Activated naive CD8-positive, alpha-beta T cell treated with anti-CD3 and anti-CD28 coated beads, Interleukin-2, amount 50 U/mL, for 16 hours (primary cell): ENCODE measurements at places on chromosomes 7 and 10.

DNA sequence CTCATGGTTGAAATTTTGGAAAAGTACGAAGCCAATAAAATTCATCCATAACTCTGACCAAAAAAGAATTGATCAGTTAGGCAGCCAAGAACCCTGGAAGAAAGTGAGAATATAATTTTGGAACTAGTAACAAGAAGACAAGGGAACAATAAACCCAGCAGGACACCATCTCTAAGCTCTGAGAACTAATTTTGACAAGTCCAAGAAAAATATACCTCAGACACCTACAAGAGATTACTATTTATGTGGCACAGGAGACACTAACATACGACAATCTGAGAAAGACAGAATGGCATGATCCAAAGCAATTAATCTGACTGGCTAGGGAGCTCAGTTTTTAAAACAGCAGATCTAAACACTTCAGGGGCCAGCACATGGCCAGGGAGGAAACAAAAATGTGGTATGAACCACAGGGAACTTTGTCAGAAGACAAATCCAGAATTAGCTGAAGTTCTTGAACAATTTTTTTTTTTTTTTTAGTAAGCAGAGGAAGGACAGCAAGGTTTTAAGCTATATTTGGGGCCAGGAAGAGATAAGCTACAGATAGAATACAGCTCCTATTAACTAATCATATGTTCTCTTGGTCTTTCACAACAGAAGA lies 38.9 kb downstream of the PARD3 start:
- DNase-seq: no peak

GRCh38 chr10:96387601-96388000 lies 28.8 kb upstream of the OPALIN start:
- DNase-seq: no peak

DNA sequence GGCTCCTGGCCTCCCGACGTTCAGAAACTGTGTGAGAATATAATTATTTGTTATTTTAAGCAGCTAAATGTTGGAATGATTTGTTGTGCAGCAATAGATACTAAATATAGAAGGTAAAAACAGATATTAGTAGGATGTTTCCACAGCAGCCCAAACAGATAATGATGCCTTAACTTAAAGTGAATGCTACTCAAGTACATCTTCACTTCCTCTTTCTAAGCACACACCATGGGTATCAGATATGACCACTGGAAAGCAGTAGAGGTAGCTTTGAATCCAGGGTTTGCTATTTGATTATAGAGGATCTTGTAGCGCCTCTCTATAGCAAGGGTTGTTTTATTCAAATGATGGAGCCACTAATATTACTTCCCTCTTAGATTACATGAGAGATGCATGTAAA lies 38.2 kb upstream of the BET1 start:
- no peak for DNase-seq

DNA sequence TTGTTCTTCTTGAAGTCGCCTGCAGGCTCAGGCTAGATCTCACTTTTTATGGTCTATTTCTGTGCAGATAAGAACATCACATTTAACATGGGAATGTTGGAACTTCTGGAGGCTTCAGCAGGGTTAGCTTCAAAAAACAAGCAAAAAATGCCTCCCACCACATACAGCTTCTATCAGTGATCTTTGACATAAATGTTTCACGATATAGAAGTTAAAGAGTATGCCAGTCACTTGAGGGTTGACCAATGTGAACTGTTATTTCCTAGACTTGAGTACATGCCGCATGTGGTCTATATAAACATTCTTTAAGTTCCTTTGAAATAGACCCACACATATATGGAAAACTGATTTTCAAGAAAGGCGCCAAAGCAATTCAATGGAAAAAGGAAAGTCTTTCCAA lies 219.2 kb upstream of the KLF14 start:
- no peak for DNase-seq

GRCh38 chr7:94190599-94191061 lies 186.5 kb upstream of the BET1 start:
- DNase-seq: no peak

DNA sequence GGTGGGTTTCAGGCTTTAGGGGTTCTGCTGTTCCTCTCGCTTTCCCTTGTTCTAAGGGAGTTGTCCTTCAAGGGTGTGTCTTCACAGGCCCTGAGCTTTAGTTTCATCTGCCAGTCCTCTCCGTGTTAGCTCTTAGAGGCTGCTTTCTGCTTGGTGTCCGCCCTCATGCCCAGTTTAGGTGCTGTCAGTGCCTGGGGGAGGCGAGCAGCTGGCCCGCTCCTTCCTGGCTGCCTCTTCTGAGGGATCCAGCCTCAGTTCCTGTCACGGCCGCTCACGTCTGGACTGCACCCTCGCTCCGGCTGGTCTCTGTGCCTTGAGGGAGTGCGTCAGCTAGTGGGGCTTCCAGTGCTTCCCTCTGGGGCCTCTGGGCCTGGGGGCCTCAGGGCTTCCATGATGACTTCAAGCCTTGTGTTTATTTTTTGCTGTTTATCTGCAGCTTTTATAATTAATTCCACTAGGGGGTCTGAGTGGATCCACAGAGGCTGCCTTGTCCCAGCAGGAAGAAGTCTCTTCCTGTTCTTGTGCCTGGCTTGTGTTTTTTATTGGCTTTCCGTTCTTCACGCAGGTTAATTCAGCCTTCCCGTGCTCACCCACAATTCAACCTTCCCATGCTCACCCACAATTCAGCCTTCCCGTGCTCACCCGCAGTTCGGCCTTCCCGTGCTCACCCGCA lies 33.0 kb downstream of the WDR37 start:
- DNase-seq: no peak

DNA sequence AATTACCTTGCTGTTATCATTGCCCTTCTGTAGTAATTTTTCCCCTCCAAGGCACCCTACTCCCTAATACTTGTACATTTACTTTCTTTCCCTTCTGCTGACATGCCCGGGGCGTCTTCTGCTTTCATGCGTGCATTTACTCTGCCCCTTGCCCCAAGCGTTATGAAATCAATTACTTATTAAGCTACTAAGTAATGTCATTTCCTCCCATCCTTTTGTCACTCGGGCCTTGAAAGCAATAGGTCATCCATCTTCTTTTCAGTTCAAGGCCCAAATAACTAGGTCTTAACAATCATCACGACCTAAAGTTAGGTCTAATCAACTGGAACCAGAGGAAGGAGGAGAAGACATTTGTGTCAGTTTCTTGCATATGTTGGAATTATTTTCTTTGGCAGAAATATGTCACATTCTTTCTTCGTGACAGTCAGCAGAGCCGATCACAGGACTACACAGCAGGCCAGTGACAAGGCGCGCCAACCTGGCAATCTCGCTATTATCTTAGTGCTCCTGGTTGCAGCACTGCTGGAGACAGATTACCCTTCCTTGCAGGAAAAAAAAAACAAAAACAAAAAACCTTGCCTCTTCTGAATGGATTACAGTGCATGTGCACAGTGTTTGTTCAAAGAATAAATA lies 179.2 kb downstream of the RELN start:
- DNase-seq: no peak

- DNase-seq: no peak
Measured at GRCh38 chr10:3683560-3683959, 101.4 kb downstream of the KLF6 start.

DNA sequence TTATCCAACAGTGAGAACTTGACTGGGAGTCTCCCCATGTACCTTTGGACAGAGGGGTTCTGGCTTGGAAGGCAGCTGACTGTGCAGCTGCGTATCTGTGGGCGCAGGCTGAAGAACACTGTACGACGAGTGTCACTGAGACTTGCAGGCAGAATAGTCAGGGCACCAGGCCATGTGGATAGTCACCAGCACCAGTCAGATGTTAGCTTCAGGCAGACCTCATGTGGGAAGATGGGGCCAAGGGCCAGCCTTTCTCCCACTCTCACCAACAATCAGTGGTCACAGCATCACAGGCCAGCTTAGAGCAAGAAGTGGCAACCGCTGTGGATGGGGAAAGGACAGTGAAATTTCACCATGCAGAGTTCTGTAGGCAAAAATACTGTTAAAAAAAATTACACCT lies 43.4 kb upstream of the GJD4 start:
- DNase-seq: no peak

DNA sequence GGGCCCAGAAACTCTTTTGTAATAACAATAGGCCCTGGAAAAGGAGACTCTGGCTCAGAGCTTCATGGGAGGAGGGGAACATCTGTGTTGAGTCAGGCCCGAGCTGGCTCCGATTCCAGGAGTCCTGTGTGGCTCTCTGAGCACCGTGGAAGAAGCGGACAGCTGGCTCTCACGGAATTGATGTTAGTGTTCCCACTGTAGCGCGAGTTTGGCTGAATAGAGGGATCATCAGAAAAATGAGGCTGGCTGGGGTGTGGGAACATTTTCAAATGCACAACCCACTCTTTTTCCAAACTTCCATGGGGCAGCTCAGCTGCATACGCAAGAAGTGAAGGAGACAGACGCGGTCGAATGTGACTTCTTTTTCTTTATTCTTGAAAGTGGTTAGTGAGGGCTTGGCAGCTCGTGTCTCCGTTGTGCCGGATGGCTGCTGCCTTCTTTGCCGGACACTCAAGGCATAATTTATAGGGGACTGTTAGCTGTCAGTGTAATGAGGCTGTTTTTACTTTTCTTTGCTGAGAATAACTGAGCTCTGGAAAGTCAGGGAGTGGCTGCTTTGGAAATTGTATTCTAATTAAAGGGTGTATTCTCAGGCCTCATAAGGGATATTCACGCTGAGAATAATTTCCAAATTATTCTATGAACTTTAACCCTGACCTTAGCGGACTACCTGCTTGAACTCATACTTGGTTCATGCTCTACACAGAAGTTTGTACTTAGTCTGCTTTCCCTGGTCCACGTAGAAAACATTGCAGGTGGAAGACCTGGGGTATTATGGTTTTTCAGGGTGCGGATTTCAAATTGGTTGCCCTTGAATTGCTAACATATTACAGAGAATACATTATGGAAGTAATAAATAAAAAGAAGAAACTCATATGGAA lies 23.1 kb downstream of the MDFIC start:
- DNase-seq: no peak

DNA sequence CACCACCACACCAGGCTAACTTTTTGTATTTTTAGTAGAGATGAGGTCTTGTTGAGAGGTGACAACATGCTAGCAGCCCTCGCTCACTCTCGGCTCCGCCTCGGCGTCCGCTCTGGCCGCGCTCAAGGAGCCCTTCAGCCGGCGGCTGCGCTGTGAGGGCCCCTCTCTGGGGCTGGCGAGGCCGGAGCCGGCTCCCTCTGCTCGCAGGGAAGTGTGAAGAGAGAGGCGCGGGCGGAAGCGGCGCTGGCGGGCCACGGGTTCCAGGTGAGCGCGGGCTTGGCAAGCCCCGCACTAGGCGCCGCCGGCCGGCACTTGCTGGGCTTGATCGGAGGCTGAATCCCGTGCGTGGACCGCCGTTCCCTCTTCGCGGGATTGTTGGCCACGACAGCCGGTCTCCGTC lies 83.0 kb downstream of the EEPD1 start:
- no peak for DNase-seq

DNA sequence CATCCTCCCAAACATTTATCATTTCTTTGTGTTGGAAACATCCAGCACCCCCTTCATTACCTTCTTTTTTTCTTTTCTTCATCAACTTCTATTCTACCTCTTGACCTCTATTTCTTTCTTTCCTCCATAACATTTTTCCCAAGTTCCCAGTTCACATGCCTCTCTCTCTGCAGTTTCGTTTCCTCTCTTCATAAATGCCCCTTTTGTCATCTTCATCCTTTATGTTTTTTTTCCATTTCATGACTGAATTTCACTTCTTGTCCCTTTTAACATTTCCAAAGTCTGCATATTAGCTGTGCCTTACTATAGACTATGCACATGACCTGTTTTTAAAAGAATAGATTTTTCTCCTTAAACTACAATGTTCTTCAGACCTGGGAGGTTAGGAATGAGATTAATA lies 23.7 kb downstream of the CPN1 start:
- DNase-seq: no peak

DNA sequence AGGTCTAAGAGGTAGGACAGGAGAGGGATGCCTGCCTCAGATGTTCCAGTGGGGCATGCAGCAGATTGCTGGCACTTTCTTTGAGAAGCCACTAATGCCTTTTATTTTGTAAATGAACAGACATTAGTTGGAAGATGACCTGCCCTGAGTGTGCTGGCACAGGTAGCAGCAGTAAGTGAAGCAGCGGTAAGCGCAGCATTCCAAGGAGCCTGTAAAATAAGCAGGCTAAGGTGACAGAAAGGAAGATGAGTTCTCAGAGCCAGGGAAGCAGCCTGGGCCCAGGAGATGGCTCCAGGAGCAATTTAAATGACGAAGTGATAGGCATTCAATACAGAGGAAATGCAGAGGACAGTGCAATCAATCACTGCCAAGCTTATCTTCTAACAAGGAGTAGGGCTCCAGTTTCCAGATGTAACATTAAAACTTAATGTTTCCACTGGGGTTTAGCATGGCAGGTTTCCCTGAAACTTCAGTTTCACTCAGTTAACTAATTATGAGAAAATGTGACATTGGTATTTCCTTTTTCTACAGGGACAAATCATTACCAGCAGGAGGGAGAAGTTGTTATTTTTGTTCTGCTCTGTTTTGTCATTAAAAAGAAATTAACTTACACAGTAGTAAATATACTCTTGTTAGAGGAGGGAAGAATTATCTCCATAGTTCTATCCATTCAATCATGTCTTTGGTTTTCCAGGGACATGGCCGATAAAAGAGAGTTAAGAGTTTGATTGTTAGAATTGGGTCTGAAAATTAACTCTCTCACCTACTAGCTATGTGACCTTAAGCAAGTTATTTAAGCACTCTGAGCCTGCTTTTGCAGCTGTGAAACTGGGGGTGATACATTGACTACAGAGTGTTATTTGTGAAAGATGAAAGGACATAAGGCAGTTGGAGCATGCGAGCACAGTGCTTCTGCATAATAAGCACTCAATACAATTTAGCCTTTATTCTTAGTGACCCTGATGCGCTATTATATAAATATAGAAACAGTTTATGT lies 96.6 kb upstream of the PTN start:
- DNase-seq: no peak

DNA sequence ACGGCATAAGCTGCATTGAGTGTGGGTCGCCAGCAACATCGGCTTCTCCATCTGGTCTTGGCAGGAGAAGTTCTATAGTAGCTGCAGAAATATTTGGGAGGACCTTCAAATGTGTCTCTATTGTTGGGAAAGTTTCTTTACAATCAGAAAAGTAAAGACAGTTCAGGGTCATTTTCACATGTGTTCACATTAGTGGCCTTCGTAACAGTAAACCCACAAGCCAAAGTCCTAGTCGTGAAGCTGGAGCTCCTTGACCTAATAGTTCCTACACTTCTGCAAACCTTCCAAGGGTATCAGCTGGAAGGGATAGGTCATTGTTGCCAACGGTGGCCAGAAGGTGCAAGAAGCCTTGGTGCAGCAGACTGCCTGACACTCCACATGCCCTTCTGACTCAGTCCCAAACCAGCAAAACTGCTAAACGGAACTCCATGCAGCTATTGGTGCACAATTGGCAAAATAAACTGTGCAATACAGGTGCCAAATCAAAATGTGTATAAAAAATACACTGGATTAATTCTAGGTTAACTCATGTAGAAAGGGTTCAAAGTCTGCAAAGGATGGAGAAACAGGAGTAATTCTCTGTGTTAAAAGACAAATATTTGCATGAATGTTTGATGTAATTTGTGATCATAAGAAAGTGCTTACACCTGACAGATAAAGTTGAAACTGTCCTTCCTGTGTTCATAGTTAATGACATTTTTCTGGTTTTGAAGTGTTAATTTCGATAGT lies 102.8 kb upstream of the EGFR start:
- DNase-seq: no peak
